ENCODE measurements at places on chromosomes 11 and 22.
A peak's percentile ranks its signal among the peaks of the same experiment; 100 is the strongest.

GRCh38 chr22:20259327-20259688 is 8.8 kb downstream of the RTN4R start:
- no peak for DNase-seq

DNA sequence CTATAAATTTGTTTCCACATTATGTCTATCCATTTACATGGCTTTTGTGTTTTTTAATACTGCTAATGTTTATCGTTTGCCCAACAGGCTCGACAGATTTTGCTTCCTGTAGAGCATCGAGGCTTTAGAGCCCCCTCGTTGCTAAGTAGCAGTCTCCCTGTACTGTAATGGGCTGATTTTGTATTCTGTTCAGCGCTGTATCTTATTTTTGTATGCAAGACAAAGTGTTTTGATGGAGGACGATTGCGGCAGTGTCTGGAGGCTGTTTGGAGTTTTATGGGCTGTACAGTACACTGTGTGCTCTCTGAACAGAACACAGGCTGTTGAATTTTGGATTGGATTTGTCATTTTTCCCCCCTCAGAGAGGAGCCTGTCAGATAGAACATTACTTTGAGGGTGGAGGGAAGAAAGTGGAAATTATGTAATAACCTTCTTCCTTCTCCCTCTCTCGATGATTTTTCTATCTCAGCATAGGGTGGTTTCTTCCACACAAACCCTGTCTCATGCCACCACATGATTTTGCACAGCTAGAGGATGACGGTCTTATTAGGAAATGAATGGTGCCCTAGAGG is 104.4 kb downstream of the ZBTB16 start:
- no peak for DNase-seq

- no peak for DNase-seq
Observed at GRCh38 chr11:71070490-71071453, 181.6 kb downstream of the SHANK2 start.

DNA sequence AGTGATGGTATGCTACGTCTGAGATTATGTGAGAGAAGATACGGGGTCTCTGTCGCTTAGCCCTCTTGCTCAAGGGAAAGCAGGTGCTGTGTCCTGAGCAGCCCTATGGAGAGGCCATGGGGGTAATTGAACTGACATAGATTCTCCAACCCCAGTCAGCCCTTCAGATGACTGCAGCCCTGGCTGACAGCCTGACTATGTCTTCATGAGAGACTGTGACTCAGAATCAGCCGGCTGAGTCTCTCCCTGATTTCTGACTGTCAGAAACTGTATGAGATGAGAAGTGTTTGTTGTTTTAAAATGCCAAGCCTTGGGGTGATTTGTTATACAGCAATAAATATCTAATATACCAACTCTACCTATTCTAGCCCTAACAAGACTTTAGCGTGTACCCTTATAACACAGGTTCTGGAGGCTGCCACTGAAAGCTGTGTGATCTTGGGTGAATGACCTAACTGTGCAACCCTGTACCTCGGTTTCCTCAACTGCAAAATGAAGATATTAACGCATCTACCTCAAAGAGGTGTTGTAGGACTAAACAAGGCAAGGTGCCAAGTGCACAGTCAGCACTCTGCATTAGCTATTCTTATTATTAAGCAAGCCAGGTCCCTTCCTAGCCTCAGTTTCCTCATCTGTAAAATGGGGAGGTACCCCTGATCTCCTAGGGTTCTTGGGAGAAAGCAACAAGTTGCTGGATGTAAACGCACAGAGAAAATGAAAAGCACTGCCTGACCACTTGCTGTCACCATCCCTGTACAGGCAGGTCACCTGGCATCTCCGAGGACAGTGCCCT is 24.9 kb downstream of the SLC43A1 start:
- DNase-seq = no peak

GRCh38 chr11:11244470-11245080 is 108.5 kb downstream of the CSNK2A3 start:
- no peak for DNase-seq

DNA sequence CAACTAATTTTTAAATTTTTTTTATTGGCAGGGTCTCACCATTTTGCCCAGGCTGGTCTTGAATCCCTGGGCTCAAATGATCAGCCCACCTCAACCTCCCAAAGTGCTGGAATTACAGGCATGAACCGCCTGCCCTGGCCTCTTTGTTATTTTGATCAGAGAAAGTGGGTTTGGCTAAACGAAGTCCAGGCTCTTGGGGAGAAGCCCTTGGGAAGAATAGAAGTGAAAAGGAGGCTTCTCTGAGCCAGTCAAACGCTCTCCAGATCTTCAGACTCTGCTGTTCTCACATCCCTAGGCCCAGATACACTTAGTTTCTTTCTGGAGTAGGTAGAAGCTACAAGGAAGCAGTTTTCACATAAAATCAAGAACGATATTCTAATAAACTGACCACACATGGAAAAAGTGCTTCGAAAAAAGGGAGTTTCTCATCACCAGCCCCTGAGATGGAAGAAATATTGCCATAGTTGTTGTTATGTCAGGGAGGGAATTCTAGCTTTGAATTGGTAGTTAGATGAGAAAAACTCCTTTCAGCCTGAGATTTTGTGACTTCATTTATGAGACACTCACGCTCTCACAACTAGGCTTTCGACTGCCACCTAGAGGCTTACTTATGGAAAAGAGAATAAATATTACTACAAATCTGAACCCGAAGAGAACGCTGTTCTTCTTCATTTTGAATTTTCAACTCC is 41.7 kb upstream of the AQP11 start:
- peak; percentile 37 for DNase-seq

DNA sequence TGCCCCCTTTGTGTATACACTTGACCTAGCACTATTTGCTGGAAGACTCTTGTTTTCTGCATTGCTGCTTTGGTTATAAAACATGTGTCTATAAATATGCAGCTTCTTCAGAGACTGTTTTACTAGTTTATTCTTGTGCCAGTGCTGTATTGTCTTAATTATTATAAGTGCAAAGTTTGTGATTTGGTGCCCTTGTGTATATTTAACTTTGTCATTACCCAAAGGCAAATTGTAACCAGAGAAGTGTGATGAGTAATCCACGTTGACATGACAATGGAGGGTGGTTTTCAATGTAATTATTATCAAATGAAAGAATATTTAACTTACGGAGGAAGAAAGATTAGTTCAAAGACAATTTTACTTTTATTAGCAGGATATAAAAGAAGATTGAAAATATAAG is 75.0 kb upstream of the PRODH start:
- DNase-seq = no peak

DNA sequence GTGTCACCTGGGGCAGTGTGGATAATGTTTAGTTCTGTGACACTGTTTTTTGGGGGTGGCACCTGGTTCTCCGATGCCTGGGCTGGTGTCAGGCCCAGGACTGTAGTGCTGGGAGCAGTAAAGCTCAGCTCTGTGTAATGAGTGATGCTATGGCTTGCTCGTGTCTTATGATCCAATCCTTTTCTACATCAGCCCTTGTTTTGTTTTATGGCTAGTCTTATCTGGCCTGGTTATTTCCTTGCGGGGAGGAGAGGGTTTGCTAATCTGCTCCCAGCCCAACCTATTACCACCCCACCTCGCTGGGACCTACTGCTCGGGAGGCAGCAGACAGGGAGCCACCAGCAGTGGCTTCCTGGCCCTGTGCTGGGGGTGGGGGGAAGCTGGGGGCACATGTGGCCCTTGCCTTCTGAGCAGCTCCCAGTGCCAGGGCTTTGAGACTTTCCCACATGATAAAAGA is 35.0 kb upstream of the TPBGL start:
- no peak for DNase-seq

- no peak for DNase-seq
Observed at GRCh38 chr22:20844055-20845037, 14.3 kb downstream of the PI4KA start.

- no peak for DNase-seq
Observed at GRCh38 chr11:37496201-37496600, 898.2 kb upstream of the RAG2 start.

GRCh38 chr11:61089806-61090491 is 12.3 kb upstream of the CD5 start:
- no peak for DNase-seq

DNA sequence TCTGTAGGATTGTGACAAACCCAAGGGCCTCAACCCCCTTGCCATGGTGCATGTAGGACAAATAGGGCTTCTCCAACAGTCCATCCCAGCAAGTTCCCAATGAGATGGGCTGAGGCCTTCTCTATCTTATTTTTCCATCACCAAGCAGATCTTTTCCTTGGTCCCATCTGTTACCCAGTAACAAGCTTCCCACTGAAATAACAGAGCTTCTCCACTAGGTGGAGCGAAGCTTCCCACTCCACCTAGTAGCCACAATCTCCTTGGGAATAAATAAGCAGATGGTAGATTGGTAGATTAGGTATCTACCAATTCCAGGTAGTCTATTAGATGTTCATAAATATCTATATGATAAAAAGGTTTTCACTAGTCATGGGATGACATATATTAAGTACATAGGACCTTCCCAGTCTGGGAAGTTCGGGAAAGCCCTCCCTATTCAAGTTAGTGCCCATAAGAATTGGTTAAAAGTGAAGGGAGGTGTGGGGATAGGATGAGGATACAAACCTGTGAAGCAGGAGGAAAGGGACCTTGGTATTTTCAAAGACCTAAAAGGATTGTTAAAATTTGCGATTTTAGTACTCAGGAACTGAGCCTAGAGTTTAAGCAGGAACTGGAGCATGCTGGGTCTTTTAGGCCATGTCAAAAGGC is 5.9 kb upstream of the OR52L1 start:
- peak; percentile 13 for DNase-seq

GRCh38 chr11:33935461-33936456 is 43.9 kb upstream of the LMO2 start:
- DNase-seq = no peak

DNA sequence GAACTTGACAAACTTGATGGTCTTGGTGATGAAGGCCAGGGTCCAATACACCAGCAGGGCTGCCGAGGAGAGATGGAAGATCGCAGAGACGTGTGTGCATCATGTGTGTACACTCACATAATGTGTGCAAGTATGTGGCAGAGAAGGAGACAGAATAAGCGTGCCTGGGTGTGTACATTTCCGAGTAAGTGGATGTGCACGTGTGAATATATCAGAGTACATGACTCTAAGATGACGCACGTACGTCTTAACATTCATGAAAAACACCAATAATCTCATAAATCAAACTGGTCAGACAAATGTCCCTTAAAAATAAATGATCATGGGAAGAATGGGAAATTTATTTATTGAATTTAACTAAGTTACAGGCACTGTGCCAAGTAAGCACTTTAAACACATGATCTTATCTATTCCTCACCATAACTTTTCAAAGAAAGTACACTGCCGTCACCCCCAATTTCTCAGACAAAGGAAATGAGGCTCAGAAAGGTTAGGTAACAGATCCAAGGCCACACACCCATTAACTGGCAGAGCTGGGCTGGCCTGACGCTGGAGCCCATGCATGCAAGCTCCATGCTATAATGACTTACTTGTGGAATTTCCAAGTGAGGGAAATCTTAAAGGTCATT is 13.0 kb downstream of the ABCC8 start:
- no peak for DNase-seq

GRCh38 chr22:31628969-31629708 is 32.9 kb downstream of the PISD start:
- no peak for DNase-seq

GRCh38 chr22:21026783-21027692 is 5.3 kb downstream of the SLC7A4 start:
- DNase-seq = no peak

DNA sequence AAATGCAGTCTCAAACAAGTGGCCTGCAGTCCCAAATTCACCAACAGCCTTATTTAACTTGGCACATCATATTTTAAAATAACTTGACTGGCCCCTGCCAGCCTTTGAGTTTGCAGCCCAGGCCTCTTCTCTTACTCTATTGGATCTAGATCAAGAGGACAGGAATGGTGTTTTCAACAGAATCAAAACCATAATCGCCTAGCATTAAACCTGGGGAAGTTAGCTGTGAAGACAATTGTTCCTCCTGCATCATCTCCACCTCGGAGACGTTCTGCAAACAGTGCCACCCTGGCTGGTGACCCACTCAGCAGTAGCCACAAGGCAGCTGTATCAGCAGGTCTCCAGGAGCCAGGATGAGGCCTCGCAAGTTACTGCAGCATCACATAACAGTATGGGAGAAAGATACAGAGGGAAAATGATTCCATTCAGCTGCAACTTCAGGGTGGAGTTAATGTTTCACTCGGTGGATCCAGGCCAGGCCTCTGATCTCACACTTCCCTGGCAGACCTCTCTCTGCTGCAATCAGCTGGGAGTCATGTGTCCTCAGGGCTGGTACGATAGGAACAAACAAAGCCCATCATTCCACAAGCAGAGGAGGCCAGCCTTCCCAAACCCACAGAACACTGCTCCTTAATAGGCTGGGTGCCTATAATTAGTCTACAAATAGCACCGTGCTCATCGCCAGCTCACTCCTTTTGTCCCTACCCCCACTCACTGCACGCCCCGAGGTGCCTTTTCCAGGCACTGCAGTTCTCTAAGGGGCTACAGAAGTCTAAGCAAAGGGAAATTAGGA is 18.6 kb upstream of the SCN2B start:
- no peak for DNase-seq

DNA sequence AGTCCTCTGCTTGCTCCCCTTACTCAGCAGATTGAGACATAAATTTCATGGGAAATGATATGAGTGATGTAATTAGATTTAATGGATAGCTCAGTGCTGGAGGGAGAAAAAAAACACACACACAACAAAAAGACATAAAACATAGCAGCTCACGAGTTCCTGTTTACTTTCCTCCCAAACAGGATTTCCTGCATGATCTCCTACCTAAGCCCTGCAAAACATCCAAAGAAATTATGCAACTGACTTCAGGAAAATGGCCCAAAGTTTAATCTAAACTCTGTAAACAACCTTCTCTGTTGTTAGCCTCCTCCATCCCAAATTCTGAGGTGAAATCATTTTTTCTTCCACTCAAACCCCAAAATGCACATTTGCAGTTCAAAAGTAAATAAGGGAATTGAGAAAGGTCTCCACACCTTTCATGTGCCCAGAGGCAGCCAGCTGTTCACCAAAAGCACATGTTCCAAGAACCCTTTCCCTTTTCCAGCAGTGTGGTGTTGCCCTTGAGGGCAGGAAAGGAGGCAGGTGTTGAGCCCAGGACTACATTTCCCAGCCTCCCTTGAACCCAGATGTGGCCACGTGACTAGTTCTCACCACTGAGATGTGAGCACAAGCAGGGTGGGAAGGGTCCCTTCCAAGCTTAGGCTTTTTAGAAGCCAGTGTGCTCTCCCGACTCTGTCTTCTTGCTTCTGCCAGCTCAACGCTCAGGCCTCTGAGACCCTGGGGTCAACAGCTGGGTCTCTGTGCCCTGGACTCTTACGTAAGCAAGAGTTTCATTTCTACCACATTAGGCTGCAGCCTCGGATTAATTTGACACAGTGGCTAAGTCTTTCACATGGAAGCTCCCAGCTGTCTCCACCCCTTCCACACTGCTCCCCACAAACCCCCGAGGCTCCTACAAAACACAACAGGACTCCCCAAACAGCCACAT is 301.2 kb downstream of the CTTN start:
- no peak for DNase-seq
